Stimulated activated CD4-positive, alpha-beta T cell treated with anti-CD3 and anti-CD28 coated beads, Interleukin-2, amount 100 ng/mL, for 48 hours (primary cell): ENCODE measurements at places on chromosomes 3 and 15.

DNA sequence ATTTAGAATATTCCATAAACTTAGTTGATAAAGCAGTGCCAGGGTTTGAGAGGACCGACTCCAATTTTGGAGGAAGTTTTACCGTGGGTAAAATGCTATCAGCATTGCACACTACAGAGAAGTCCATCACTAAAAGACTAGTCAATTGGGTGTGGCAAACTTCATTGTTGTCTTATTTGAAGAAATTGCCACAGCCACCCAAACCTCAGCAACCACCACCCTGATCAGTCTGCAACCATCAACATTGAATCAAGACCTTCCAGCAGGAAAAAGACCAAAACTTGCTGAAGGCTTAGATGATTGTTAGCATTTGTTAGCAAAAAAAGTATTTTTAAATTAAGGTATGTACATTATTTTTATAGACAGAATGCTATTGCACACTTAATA, 60.5 kb downstream of the KLF13 start:
- no peak for DNase-seq

DNA sequence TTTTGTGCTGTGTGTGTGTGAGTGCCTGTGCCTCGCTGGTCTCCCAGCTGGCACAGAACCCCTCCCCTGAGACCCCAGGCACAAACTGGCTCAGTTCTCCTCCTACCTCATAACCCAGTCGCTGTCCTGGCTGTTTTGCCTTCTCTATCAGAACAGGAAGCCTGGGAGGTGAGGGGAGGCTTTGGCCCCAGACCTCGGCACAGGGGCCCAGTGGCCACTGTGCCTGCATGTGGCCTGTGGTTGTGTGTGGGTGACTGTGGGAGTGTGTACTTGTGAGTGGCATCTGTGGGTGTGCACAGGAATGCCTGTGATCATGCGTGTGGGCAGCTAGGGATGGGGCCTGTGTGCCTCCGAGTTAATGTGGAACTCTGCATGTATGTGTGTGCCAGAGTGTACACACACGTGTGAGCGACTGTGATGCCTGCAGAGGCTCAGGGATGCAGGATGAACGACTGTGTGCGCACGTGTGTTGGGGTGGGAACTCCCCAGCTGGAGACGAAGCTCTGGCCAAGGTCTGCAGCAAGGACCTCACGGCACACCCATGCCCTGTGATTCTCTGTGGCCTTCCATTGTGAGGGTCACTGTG, 32.3 kb downstream of the PSTPIP1 start:
- no peak for DNase-seq

GRCh38 chr3:3629911-3630310, 169.3 kb upstream of the LRRN1 start:
- no peak for DNase-seq

DNA sequence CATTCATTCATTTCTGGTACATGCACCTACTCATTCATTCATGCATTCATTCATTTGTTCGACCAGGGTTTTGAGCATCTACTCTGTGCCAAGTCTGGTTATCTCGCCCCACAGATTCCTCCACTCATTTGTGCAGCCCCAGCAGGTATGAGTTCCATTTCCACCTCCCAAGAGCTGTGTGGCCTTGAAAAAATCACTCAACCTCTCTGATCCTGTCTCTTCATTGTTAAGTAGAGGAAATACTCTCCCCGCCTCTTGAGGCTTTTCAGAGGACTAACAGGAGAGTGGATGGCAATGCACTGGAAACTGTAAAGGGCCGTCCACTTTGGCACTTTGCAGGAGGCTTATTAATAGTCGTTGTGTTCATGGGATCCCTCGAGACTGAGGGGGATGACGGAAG, 61.8 kb downstream of the CYP11A1 start:
- DNase-seq, result no peak

GRCh38 chr3:45929042-45929679, 14.1 kb upstream of the CXCR6 start:
- peak; percentile 67 for DNase-seq

DNA sequence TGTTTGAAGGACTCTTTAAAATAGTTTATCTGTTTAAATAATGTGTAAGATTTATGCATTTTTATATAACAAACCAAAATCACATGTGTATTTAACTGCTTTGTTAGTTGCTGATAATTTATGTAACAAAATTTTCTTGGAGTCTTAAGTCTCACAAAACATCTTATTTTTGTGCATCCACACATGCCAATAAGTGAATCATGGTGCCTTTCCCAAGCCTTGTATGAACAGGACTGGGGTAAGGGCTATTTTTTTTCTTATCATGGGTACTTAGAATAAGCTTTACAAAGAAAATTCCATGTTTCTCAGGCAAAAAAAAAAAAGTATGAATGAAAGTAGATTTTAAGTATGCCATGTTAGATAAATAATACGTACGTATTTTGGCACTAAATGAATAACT, 132.9 kb upstream of the LRRFIP2 start:
- no peak for DNase-seq

DNA sequence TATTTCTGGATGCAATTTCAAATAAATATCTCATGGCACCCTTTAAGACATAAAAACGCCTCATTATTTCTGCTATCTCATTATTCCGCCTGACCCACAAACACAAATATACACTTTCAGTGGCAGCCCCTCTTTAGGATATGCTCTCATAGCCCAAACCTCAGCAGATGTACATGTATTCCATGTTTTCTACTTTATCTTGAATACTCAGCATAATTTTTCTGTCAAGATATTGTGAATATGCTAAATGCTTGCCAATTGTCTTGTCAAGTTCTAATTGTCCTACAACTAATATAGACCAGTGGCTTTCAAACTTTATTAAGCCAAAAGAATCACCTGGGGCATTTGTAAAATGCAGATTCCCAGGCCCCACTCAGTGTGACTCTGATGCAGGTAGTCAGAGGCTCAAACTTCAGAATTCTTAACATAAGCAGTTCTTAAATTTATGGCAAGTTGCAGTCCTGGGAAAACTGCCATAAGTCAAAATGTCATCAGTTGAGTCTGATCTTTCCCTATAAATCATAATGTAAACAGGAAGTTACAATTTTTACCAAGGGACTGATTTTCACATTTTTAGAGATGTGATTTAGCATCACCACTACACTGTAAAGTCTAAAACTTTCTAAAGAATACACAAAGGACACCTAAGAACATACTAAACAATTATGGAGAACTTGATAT, 135.1 kb downstream of the TBL1XR1 start:
- DNase-seq, result no peak

DNA sequence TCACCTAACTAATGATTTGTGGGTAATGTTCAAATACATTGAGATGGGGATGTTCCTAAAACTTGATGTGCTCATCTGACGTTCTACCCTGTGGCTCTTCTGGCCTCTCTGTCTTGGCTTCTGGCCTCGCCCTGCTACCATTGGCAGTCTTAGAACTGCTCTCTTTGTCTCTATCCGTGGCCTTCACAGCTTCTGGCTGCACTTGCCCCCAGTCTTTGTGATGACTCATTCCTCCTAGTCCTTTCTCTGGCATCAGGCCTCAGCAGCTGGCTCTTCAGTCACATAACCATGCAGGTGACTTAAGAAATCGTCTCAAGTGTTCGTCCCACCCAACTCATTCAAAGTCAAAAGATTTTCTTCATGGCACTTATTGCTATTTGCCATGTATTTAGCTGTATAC, 188.1 kb downstream of the BBX start:
- DNase-seq, result no peak

DNA sequence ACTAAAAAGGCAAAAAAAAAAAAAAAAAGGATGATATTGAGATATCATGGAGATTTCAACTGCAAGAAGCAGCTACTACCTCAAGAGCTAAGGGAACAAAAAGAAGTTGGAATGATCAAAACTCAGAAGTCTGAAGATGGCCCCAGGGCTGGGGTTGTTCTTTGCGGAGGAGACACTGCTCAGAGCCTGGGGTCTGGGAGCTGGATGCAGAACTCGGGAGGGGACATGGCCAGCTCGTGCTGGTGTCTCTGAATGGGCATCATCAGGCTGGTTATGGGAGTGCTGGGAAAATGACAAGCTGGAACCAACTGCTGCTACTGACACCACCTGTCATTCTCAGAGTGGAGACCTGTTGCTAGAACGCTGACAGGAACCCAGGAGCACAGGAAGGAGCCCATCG, 14.2 kb upstream of the ADIPOQ start:
- DNase-seq, result no peak

DNA sequence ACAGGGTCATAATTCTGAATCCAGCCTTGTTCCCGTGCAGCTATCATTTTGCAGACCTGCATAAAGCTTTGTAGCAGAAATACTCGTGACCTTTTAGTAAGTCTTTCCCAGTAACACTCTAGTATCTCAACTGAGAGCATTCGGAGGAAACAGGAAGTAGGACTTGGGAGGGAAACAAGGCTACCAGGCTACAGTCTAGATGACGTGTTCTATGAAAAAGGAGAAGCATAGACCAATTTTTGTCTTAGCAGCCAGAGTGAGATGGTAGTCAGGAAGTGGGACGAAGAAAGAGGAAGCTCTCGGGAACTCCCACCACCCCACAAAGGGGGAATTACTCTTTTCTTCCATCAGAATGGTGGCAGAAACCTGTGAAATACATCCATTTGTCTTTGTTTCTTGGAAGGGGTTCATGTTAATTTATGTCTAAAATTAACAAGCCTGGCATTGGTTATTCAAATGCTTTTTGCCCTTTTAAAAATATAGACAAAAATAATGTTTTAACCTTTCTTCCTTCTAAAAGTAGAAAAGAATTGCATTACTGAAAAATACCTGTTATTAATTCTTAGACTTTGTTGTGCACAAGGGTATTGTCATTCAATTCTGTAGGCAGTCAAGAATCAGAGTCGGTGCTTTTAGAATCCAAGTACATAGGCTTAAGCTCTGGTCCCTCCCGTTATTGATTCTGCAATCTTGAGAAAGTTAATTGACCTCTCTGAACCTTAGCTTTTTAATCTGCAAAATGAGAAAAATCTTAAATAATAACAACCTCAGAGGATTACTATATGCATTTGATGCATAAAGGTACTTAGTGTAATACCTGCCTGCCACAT, 1.6 kb upstream of the SUCNR1 start:
- no peak for DNase-seq

DNA sequence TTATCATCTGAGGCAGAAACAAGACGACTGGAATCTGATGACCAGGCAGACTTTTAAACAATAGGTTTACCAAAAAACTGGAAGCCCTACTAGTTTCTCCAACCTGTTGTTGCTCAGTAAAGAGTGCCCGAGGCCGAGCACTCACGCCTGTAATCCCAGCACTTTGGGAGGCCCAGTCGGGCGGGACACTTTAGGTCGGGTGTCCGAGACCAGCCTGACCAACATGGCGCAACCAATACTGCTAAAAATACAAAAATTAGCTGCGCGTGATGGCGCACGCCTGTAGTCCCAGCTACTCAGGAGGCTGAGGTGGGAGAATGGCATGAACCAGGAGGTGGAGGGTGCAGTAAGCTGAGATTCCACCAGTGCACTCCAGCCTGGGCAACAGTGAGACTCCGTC, 1.1 kb upstream of the WDR5B start:
- no peak for DNase-seq

DNA sequence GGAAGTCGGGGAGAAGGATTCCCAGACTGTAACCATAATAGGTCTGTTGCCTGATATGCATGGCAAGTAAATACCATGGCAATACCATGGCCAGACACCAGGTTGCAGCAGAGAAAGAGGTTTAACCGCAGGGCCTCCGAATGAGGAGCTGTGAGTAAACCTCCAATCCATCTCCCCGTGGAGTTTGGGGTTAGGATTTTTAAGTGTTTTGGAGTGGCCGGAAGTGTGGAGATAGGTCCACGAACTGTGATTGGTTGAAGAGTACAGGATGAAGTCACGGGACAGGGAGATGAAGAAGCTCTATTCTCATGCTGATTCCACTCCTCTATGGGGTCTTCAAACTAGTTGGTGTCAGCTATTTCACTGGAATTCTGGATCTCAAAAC, 127.9 kb downstream of the ST8SIA2 start:
- peak; percentile 41 for DNase-seq

GRCh38 chr3:1583044-1583443, 490.2 kb downstream of the CNTN6 start:
- no peak for DNase-seq

GRCh38 chr3:42728668-42729364, 26.2 kb upstream of the HHATL start:
- DNase-seq, result no peak

DNA sequence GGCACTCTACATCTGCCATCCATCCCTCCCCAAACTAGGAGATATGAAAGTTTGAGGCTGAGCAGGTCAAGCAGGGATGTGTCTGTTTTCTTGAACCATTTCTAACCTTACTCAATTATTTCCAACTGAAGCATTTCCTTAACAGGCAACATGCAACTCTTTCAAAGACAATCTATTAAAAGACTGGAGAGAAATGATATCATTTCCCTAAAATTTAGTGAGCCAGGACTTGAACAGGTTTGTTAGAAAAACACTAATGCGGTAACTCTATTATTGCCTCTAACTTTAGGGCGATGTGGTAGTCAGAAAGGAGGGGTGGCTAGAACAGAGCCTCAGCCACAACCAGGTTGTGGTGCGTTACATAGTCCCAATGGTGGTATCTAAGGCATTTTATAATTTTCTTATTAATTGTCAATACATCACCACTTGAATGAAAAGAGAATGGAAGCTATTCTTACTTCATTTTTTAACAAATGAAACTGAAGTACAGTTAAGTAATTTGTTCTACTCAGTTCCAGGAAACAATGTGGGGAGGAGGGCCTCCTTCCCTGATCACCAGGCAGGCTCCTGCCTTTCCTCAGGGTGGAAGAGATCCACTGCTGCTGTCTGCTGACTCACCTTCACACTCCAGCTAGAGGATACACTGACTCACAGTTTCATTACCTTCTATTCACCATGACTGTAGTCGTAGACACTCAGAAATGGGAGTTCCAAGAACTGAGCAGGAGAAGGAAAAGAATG, 22.8 kb downstream of the MYO1E start:
- no peak for DNase-seq

DNA sequence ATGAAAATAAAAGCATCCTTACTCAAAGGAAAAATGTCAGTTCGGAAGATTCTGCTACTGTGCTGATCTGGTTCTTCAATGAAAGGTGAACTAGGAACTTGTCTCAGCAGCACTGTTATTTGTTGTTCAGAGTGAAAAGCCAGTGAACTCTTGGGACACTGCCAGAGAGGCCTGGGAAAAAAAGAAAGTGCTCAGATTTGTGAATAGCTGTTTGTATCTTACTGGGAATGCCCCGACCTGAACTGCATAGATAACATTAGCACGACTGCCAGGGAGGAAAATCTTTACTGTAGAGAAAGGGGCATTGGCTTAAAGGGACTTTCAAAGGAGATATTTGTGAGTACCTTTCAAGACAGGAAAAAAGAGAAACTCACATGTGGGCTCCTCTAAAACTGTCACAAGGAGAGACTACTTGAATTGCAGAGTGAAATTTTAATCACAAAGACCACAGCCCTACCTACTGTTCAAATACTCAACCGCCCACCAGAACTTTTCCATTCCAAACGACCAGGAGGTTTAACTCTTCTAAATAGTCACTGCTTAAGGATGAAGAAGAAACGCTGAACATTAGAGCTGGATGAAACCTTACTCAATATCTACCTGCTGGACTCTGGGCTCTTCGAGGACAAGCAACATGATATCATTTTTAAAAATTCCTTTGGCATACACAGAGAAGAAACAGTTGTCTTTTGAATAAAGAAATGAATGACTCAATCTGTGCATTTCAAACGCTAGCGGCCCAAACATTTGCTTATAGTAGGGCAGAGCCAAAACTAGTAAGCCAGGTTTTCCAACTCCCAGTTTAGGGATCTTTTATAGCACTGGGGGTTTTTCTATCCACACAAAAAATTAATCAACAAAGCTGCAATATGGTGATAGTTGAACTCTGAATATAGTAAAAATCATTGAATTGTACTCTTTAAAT, 13.4 kb downstream of the TAMM41 start:
- DNase-seq, result no peak
